Left ventricle myocardium inferior (tissue), 1 donor: ENCODE measurements at places on chromosomes 12 and 14. TPM values are rescaled to one million over a fixed set of nuclear protein-coding genes. Genes with fewer than 3 reads are reported as not detected.

DNA sequence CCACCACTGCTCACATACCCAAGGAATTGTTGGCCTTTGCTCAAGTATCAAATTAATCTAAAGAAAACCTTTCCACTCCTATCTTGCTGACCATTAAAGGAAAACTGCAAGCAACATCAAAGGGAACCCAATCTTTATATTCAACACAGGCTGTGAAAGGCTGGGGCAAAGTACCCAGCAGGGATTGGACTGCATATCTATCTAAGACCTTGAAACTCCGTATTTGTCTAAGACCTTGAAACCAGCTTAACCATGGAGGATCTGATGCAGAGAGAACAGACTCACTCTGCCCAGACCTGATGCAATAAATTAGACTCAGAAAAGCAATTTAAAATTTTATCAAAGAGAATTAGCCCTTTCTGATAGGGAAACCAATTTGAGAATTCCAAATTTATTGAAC lies 102.2 kb downstream of the DIO2 start:
- DNase-seq, result no peak

DNA sequence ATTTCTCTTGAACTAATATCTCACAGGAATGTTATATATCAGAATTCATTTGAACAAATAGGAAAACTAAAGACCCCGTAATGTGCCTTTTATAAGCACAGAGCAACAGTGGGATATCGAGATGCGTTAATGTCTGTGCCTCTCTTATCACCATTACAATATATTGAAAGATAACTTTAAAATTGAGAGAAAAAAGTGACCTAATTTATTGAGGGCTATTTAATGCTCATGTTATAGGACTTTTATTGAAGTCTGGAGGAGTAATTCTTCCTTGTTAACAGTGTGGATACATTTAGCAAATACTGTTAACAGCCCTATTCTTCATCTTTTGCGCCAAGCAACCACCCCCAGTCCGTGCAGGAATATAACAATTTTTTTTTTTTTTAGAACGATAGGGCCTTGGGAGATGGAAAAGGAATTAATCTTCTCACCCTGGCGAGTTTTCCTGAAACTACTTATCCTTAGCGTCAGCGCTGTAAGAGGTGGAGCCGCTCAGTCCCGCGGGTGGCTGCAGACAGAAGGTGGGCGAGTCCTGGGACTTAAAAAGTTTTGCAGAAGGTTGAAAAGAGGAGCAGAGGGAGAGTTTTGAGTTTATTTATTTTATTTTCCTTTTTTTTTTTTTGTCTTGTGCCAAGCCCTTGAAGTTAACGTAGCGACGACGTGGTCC lies 11.0 kb downstream of the FOXG1 start:
- DNase-seq, result no peak

- DNase-seq, result no peak
Observed at GRCh38 chr12:24231298-24231697, 281.8 kb upstream of the SOX5 start.

GRCh38 chr14:63241096-63241495 lies 36.9 kb downstream of the RHOJ start:
- no peak for DNase-seq

Gene FBXW8
- 8.5 TPM for total RNA-seq

DNA sequence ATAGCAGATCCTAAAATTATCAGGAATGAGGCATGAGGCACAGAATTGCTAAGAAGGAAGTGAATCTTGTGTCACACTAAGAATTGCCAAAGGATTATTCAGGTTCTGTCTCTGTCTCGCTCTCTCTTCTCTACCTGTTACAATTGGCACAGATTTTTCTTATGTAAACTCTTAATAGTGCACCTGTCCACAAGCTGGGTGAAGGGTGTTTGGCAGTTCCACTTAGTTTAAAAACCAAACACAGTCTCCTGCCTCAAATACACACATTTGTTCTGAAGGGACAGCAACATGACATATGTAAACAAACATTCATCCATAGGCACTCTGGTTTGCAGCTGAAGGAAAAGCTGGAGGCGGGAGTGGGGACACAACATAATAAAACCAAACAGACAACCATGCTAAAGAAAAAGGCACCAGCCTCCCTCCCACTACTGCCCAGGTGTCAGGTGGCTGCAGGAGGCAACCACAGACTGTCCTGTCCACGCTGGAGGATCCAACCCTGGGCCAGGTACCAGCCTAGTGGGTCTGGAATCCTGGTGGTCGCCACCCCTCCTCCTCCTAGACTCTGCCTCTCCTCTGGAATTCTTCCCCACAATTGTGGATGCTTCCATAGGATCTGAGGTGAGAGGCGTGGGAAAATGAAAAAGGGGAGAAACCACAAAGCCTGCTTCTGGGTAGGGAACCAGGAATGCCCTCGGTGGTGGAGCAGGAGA lies 81.2 kb downstream of the TMEM260 start:
- no peak for DNase-seq

Gene ULK1
- 57.4 TPM for total RNA-seq

Gene FAM90A1
- total RNA-seq, result 0.30 TPM

DNA sequence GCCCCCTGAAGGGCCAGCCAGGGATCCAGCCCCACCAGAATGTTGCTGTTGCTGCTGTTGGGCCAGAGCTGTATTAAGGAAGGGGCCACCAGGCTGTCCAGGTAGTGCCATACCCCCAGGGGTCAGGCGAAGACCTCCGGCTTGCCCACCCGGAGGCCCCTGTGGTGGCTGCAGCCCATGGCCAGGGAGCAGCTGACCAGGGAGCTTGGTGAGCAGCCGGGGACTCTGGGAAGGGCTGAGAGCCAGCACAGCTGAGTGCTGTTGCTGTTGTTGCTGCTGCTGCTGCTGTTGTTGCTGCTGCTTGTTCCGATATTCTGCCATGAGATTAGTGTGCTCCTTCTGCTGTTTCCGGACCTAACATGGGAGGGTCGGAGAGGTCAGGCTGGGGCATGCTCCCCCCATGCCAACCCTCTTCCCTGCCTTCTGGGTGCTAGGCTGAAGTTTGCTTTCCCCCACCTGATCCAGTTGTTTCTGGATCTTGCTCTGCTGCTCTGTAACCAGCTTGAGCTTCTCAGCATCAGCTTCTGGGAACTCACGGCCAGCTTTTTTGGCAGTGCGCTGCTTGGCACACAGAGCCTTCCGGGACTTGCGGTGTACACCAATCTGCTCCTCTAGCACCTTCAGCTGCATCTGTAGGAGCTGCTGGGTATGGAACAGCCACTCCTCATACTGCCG lies 15.2 kb upstream of the PRKAG1 start:
- DNase-seq, result no peak

DNA sequence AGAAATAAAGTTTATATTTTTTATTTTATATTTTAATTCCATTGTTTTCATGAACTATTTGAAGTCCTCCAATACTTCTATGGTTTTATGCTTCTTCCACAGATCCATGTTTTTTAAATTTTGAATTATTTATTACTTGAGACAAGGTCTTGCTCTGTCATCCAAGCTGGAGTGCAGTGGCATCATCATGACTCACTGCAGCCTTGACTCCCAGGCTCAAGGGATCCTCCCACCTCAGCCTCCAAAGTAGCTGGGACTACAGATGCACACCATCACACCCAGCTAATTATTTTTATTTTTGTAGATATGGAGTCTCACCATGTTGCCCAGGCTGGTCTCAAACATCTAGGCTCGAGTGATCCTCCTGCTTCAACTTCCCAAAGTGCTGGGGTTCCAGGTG lies 28.8 kb upstream of the DLGAP5 start:
- no peak for DNase-seq

DNA sequence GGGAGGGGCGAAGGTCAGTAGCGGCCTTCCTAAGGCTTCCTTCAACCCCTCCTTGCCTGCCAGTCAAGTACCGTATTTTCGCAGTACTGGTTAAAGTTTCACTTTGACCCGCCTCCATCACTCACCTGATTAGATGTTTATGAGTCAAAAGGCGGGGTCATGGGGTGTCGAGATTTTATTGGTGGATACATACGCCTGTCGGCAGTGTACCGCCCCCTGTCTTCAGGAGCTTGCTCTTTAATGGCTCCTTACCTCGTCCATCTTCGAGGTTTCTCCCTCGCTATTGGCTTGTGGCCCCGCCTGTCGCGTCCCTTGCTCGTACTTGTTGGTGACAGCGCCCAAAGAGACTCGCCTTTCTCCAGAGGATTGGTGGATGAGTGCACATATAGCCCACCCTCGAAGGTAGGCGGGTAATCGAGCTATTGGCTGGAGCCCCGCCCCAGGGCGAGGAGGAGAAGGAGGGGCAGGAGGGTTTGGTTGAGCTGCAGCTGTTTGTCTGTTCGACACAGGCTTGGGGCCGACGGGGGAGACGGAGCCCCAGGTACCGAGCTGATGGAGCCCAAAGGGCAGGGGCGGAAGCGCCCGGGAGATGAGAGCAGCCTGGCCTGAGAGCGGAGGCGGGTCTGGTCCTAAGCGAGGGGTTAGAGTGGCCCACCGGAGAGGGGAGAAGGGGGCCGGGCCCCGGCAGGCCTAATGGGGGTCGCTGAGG lies at the start of gene RAB5B:
TSS of gene RAB5B (plus strand) at position 480 of the 709 bp plus-strand sequence. CDS start 12,883 bp downstream, outside the sequence.
- peak; percentile 99 for DNase-seq

Gene RNASE1
- 294 TPM for total RNA-seq

Gene ZC2HC1C
- total RNA-seq, result 10.5 TPM
